ENCODE measurements at places on chromosomes 16 and 17. TPM values are rescaled to one million over a fixed set of nuclear protein-coding genes. Genes with fewer than 3 reads are reported as not detected.
A peak's percentile ranks its signal among the peaks of the same experiment; 100 is the strongest.

- peaks cover 14% of the 10 kb centered on the region for H3K36me3 ChIP-seq
- no peak for DNase-seq
- no peaks in the 10 kb centered on the region for H3K27me3 ChIP-seq
- H3K27ac ChIP-seq: peak overlapping the region; percentile 71
These were observed 331.9 kb downstream of the SEC14L1 start for GRCh38 chr17:77472468-77473310.

GRCh38 chr16:57127037-57127763, 34.8 kb downstream of the CPNE2 start:
- DNase-seq: no peak
- no peak overlapping the region for H3K4me3 ChIP-seq
- no peaks in the 10 kb centered on the region for H3K27me3 ChIP-seq
- peak overlapping the region; percentile 23 for H3K27ac ChIP-seq

DNA sequence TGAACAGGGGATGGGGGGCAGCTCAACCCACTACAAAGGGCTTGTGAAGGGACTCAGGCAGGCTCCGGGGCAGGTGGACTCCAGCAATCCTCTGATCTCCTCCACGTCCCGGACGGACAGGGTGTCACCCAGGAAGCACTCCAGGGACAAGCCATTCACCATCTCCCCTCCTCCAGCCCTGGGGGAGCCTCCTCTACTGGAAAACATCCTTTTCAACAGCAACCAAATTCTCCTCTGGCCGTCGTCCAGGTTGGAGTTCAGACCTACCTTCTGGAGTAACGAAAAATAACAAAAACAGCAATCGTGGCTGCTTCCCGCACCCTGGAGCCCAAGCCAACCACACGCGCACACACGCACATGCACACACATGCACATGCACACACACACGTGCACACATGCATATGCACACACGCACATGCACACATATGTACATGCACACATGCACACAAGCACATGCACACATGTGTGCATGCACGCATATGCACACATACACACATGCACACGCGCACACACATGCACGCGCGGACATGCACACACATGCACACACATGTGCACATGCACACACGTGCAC, 8.9 kb upstream of the RBFOX3 start:
- no peak overlapping the region for H3K4me3 ChIP-seq
- no peak for DNase-seq
- H3K27ac ChIP-seq: no peak overlapping the region

- no peaks in the 10 kb centered on the region for H3K36me3 ChIP-seq
- no peak overlapping the region for H3K27ac ChIP-seq
- no peak overlapping the region for H3K4me3 ChIP-seq
- no peaks in the 10 kb centered on the region for H3K4me1 ChIP-seq
- H3K27me3 ChIP-seq: no peaks in the 10 kb centered on the region
These were observed 48.3 kb upstream of the AXIN2 start for GRCh38 chr17:65609749-65610148.

GRCh38 chr17:65730711-65731169, 169.3 kb upstream of the AXIN2 start:
- H3K36me3 ChIP-seq: no peaks in the 10 kb centered on the region
- no peaks in the 10 kb centered on the region for H3K27me3 ChIP-seq
- no peak overlapping the region for H3K4me3 ChIP-seq
- no peaks in the 10 kb centered on the region for H3K4me1 ChIP-seq
- H3K27ac ChIP-seq: no peak overlapping the region

GRCh38 chr17:41512546-41513167, 6.0 kb downstream of the KRT15 start:
- H3K27ac ChIP-seq: no peak overlapping the region
- no peak overlapping the region for H3K4me3 ChIP-seq
- H3K36me3 ChIP-seq: no peaks in the 10 kb centered on the region

SLC35G6 gene
- total RNA-seq: not detected

ST6GALNAC2 gene
- not detected for total RNA-seq
